Breast epithelium (tissue), 4 donors: ENCODE measurements at places on chromosomes 7 and 10. TPM values are rescaled to one million over a fixed set of nuclear protein-coding genes. Genes with fewer than 3 reads are reported as not detected.

DNA sequence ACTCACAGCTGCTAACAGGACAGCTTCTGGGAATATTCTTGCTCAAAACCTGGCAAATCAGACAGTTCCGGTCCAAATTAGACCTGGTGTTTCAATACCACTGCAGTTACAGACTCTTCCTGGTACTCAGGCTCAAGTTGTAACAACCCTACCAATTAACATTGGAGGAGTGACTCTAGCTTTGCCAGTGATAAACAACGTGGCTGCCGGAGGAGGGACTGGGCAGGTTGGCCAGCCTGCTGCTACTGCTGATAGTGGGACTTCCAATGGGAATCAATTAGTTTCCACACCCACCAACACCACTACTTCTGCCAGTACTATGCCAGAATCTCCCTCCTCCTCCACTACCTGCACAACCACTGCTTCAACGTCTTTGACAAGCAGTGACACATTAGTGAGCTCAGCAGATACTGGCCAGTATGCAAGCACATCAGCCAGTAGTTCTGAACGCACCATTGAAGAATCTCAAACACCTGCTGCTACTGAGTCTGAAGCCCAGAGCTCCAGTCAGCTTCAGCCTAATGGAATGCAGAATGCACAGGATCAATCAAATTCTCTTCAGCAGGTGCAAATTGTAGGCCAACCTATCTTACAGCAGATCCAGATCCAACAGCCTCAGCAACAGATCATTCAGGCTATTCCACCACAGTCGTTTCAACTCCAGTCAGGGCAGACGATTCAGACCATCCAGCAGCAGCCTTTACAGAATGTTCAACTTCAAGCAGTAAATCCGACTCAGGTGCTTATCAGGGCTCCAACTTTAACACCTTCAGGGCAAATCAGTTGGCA, 2.1 kb downstream of the SP4 start:
- H3K36me3 ChIP-seq: no peaks in the 10 kb centered on the region
- H3K4me1 ChIP-seq: peaks cover 10% of the 10 kb centered on the region
- no peak for DNase-seq
- H3K27me3 ChIP-seq: no peaks in the 10 kb centered on the region
- H3K4me3 ChIP-seq: no peak overlapping the region
- H3K27ac ChIP-seq: no peak overlapping the region

- no peak for DNase-seq
- no peaks in the 10 kb centered on the region for H3K36me3 ChIP-seq
- no peak overlapping the region for H3K27ac ChIP-seq
- no peak overlapping the region for H3K4me3 ChIP-seq
- no peaks in the 10 kb centered on the region for H3K27me3 ChIP-seq
- H3K4me1 ChIP-seq: no peaks in the 10 kb centered on the region
These were observed 255.4 kb downstream of the TYW1 start for GRCh38 chr7:67251986-67252558.

- no peaks in the 10 kb centered on the region for H3K36me3 ChIP-seq
- H3K27me3 ChIP-seq: no peaks in the 10 kb centered on the region
- DNase-seq: no peak
- H3K4me3 ChIP-seq: no peak overlapping the region
- no peaks in the 10 kb centered on the region for H3K4me1 ChIP-seq
These were observed 56.7 kb downstream of the DDC start for GRCh38 chr7:50508471-50508943.

GRCh38 chr10:86538547-86538946, 17.0 kb upstream of the WAPL start:
- H3K36me3 ChIP-seq: no peaks in the 10 kb centered on the region
- H3K27me3 ChIP-seq: no peaks in the 10 kb centered on the region
- no peak overlapping the region for H3K4me3 ChIP-seq
- no peak for DNase-seq
- H3K27ac ChIP-seq: no peak overlapping the region

- H3K27ac ChIP-seq: no peak overlapping the region
- no peak for DNase-seq
These were observed 157.8 kb downstream of the FGFR2 start for GRCh38 chr10:121440461-121440860.

- no peak overlapping the region for H3K4me3 ChIP-seq
- H3K27ac ChIP-seq: no peak overlapping the region
- no peaks in the 10 kb centered on the region for H3K36me3 ChIP-seq
- H3K4me1 ChIP-seq: no peaks in the 10 kb centered on the region
- DNase-seq: no peak
These were observed 32.8 kb upstream of the STRIP2 start for GRCh38 chr7:129401228-129401966.

NODAL gene
- not detected for total RNA-seq

RBP3 gene
- not detected for total RNA-seq

NUTM2D gene
- 2.4 TPM for total RNA-seq

ADAM22 gene
- 3.4 TPM for total RNA-seq

LIPM gene
- total RNA-seq: not detected

KLF14 gene
- 0.80 TPM for total RNA-seq
